ENCODE measurements at places on chromosomes 12 and 14.

GRCh38 chr12:20120403-20120725 lies 248.0 kb upstream of the PDE3A start:
- peak; percentile 36 for DNase-seq

GRCh38 chr14:31411218-31411727 lies 9.1 kb downstream of the HEATR5A start:
- DNase-seq = peak; percentile 25

- no peak for DNase-seq
Observed at GRCh38 chr12:117144599-117144998, 45.4 kb upstream of the TESC start.

- DNase-seq = no peak
Observed at GRCh38 chr12:114580306-114580705, 103.7 kb downstream of the TBX3 start.

GRCh38 chr12:66190519-66191370 lies 1.7 kb downstream of the IRAK3 start:
- no peak for DNase-seq
